ENCODE measurements at places on chromosomes 5 and 9.

DNA sequence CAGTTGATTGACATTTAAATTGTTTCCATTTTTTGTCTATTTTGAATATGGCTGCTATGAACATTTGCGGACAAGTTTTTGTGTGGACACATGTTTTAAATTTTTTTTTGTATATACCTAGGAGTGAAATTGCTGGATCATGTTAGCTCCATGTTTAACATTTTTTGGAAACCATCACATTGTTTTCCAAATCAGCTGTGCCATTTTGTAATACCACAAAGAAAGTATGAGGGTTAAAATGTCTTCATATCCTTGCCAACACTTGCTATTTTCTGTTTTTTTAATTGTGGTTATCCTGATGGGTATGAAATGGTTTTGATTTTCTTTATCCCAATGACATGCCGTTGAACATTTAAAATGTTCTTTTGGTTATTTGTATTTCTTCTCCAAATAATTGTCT is 52.1 kb downstream of the CARTPT start:
- DNase-seq, result no peak

GRCh38 chr5:142584891-142585290 is 101.0 kb downstream of the FGF1 start:
- DNase-seq, result no peak

GRCh38 chr9:76855015-76855414 is 50.9 kb downstream of the PRUNE2 start:
- no peak for DNase-seq

- DNase-seq, result no peak
These were observed 69.5 kb downstream of the GRIA1 start for GRCh38 chr5:153559926-153560325.

DNA sequence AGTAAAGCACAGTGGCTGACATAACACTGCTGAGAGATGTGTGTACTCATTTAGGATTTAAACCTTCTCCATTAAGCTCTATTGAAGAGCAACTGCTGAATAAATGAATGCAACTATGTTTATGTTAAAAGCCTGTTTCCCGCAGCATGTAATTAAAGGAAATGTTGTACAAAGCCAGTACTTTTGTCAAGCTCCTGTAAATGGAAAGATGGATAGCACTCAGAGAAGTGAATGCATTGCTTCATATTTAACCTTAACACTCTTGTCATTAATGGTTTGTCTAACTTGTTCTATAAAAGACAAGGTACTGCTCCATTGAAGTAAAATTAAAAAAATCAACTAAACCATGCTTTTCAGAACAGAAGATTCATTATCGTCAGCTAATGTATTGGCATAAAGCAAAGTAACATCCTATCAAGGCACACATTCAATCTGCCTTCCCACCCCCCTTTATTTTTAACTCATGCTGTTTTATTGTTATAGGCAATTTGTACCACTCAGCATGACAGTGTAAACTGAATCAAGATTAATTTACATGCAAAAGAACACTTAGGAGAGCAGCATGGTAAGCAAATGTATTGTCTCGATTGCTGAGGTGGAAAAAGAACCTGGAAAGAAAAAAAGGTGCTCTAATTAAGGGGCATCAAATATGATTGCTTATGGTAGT is 240.9 kb upstream of the TBCA start:
- peak; percentile 100 for DNase-seq

DNA sequence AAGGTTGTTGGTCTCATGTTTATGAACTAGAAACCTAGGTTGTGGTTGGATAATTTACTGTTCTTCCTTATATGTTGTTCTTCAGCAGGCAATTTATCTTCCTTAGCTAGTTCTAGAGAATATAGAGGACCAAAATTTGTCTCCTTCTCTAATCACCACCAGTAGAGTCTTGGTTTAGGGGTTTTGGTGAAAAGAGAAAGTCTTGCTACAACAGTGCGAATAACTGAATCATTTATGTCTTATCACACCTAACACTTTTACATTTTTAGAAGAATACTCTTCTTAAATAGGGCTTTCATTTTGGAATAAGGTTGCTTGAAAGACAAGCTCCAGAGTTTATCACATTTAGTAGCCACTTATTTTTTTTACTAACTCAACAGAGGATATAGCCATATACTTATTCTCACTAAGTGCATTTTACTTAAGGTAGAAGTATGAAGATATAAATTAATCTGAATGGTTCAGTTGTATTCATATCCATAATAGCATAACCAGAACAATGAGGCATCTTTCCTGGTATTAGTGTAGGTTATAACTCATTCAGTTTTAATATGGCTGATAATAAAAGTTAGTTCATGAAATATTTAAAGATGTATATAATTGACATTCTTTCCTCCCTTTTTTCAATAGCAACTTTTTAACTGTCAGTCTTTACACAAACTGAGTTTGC is 67.9 kb downstream of the ERBIN start:
- no peak for DNase-seq

GRCh38 chr9:112110777-112111113 is 64.4 kb downstream of the SUSD1 start:
- DNase-seq, result no peak

GRCh38 chr5:130871346-130872086 is 293.5 kb downstream of the HINT1 start:
- no peak for DNase-seq

Data from NCI-H1436 treated with DMSO at 0.1 percent for 48 hours (cell line).